ENCODE measurements at places on chromosomes 1 and 21. TPM values are rescaled to one million over a fixed set of nuclear protein-coding genes. Genes with fewer than 3 reads are reported as not detected.

FAM151A gene
- not detected for polyA plus RNA-seq

CFAP74 gene
- polyA plus RNA-seq, result not detected

GRCh38 chr21:38742580-38743260, 63.0 kb upstream of the ETS2 start:
- no peaks in the 10 kb centered on the region for H3K36me3 ChIP-seq
- H3K4me1 ChIP-seq, result peaks cover 12% of the 10 kb centered on the region
- H3K4me3 ChIP-seq, result no peak overlapping the region
- H3K27me3 ChIP-seq, result no peaks in the 10 kb centered on the region

- H3K27ac ChIP-seq, result no peak within 1 kb of the TSS
- H3K4me3 ChIP-seq, result no peak within 1 kb of the TSS
- H3K36me3 ChIP-seq, result no peaks in the 10 kb centered on the region
- no peak for DNase-seq
- peaks cover 30% of the 10 kb centered on the region for H3K4me1 ChIP-seq
- no peaks in the 10 kb centered on the region for H3K27me3 ChIP-seq
Observed at GRCh38 chr1:21811875-21812305, at the start of gene LDLRAD2. Gene LDLRAD2 (plus strand): TSS chr1:21812265. CDS start chr1:21812452, 187 bp downstream.

MINDY1 gene
- polyA plus RNA-seq, result 18.9 TPM

SRRM1 gene
- 106 TPM for polyA plus RNA-seq
